ENCODE measurements at places on chromosomes 2 and 18.

- DNase-seq = no peak
These were observed 11.2 kb upstream of the CALCRL start for GRCh38 chr2:187459256-187459655.

DNA sequence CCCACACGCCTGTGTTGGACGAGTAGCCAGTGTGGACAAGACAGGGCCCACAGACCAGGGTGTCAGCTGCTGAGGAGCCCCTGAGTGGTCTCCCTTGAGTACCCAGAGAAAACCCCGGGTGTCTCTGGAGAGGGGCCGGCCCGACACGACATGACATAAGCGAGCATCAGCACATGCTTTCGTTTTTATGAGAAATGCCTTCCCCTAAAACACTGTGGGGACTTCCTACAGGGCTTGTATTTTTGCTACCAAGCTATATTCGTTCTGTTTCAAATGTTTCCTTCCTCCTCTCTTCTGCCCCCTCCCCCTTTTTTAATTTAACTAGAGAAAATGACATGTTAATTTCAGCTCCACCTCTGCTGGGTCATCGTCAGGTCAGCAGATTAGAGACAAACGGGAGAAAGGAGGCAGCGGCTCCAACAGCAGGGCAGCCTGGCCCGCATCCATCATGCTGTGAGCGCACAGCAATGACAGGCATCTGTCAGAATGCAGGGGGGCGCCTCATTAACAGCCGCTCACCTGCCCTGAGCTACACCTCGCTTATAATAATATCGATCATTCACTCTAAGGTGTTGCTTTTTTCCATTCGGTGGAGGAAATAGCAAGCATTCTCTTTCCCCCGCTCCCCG, 286.2 kb downstream of the ZNF516 start:
- DNase-seq = no peak

DNA sequence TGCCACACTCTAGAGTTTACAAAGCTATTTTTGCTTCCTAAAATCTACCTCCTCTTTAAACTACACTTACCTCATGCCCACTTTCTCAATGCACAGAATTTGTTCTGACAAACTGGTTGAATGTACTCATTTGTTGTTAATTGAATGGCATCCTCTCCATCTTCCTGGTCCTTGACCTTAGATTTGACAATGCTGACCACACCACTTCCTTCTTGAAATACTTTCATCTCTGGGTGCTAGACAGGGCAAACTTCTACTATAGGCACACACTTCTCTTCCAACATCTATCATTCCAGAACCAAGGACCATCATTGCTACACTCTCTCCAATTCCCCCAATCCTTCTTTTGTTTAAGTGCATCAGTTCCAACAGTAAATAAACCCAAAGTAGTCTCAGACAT, 22.3 kb downstream of the ARL5A start:
- DNase-seq = no peak

DNA sequence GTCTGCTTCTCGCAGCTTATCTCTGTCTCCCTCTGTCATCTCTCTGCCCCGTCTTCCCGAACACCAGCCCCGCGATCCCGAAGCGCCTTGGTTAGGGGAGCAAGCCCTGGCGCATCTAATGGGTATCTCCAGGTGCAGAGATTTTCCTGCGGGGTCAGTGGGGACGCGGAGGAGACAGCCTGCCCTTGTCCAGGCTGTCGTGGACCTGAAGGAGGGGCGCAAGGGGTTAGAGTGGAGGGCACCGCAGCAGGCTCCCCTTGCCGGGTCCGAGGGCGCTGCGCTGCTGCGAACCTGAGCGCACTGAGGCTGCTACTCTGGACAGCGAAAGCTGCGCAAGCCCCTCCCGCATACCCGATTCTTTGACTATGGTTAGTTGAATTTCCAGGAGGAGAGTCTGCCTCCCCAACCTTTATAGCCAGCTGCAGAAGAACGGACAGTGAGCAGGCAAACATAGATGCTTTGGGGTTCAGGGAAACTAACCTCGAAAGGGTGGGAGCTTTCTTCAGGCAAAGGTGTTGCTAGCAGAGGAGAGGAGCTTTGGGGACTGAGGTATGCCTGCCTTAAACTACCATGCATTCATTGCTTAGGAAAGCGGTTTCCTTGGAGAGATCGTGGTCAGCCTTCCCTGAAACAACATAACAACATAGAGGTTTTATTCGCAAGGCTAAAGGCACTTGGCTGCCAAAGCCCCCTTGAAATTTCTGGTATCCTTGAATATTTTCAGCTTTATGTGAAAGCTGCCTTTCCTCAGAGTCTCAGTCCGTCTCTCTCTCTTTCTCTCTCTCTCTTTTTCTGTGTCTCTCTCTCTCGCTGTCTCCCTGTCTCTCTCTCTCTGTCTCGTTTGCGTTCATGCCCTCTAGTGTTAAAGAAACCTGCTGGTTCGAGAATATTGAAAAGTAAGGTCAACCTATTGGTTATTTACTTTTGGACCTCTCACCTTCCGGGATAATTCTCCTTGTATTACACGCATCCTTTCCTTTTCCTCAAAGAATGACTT, 1.6 kb downstream of the GALNT13 start:
- no peak for DNase-seq

DNA sequence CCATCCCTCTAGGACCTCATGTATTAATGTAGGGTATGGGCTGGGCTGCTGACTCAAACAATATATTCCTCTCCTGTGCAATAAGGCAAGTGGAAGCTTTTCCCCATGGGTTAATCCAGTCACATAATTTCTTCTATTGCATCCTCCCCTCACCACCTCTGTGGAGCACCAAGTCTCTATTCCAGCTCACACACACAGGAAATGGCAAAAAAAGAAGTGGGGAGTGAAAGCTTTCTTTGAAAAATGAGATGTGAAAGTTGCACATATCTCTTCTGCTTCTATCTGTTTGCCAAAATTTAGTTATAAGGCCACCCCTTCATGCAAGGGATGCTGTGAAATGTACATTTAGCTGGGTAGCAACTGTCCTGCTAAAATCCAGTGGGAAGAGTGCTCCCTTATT, 121.3 kb downstream of the CDC42EP3 start:
- DNase-seq = no peak

DNA sequence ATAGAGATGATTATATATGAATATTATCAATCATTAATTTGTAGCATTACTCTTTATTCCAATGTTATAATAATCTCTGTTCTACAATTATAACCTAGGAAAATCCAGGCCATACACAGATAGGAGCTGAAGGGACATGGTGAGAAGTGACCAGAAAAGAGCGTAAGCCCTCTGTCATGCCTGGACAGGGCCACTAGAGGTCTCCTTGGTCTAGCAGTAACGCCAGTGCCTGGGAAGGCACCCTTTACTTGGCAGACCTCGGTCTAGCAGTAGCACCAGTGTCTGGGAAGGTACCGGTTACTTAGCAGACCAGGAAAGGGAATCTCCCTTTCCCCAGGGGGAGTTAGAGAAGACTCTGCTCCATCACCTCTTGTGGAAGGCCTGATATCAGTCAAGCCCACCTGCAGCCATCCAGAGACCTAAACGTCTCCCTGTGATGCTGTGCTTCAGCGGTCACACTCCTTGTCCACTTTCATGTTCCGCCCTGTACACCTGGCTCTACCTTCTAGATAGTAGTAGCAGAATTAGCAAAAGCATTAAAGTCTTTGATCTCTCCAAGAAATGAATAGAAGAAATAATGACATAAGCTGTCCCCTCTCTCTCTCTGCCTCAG, 447.5 kb upstream of the FSIP2 start:
- no peak for DNase-seq

DNA sequence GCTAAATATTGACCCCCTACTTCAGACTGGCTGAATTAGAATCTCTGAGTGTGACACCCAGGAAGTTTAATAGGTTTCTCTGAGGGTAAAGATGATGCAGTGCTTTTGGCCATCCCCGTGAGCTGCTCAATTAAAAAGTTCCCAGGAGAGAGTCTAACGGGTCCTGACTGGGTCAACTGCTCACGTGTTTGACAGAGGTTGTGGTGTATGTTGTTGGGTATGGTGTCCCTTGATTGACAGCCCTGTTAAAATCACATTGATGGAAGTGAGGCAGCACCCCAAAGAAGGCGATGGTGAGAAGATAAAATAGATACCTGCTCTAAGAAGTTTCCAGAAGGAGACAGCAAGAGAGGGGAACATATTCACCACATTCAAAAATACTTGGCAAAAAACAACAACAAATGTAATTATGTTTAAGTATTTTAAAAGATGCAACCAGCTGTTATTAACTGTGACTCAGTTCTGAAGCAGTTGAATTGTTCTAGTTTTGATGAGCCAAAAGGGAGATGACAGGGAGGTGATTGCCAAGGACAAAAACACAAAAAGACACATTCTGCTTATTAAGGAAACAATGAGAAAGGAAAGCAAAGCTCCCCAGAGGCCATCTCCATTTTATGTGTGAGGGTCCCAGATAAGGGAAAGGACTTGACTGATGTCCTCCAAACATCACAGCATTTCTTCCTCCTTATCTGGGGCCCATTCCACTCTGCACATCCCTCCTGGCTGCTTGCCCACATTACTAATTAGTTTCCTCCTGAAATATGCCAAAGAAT, 11.5 kb upstream of the GMCL1 start:
- no peak for DNase-seq

GRCh38 chr2:233597522-233597921, 19.9 kb upstream of the UGT1A8 start:
- DNase-seq = no peak

DNA sequence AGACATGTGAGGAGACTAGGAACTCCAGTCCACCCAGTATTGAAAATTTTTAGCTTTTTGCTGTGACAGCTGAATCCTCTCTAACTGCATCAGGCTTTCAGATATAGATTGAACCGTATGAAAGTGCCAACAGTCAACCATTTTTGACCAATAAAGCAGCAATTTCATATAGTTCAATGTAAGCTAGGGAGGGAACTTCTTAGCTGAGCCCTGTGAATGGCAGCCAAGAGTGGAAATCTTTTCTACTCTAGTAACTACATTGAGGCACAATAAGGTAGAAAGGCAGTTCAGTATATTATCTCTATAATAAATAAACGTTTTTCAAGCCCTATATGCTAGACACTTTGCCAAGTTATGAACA, 96.3 kb upstream of the TANK start:
- DNase-seq = no peak

- peak; percentile 7 for DNase-seq
These were observed at the start of gene LRRFIP1 for GRCh38 chr2:237627441-237628246. Gene LRRFIP1, plus strand, starts transcription at chr2:237627587. Its CDS starts 58 bp downstream, at chr2:237627645.

- DNase-seq = no peak
These were observed 29.2 kb upstream of the PPP4R1 start for GRCh38 chr18:9643549-9643948.

- no peak for DNase-seq
These were observed 44.9 kb downstream of the CYP27C1 start for GRCh38 chr2:127175041-127175721.

GRCh38 chr2:128155970-128156369, 65.0 kb downstream of the UGGT1 start:
- no peak for DNase-seq

GRCh38 chr18:22346953-22347605, 70.6 kb downstream of the CTAGE1 start:
- DNase-seq = no peak
